ENCODE measurements at places on chromosomes 6 and 20.

GRCh38 chr6:150036081-150036480 is 10.7 kb upstream of the RAET1L start:
- no peak for DNase-seq

DNA sequence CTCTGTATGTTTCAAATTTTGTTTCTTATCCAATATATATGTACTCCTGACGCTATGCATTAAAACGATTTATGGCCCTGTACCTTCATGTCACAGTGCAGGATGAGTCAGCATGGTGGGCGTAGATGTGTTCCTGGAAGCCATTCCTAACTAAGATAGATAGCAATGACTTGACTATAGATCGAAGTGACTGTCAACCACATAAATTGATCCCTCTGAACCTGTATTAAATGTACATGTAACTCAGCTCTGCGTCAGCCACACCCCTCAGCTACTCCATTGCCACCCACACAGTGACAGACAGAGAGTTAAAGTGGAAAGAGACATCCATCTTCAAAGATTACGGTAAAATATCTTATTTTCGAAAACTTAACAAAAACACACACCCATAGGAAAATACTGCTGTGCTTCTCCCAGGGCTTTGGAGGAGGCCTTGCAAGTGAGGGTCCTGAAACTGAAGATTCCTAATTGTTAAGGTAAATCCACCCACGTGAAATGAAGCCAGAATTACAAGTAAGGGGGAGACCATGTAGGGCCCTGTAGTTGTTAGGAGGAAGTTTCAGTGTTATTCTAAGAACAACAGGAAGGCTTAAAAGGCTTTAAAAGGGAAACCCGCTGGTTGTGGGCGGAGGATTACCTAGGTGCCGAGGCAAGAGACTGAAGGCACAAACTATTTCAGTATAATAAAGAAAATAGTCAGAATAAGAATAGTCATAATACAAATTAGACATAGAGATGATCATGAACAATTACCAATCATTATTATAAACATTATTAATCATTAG is 10.3 kb upstream of the RAD21L1 start:
- DNase-seq: no peak

DNA sequence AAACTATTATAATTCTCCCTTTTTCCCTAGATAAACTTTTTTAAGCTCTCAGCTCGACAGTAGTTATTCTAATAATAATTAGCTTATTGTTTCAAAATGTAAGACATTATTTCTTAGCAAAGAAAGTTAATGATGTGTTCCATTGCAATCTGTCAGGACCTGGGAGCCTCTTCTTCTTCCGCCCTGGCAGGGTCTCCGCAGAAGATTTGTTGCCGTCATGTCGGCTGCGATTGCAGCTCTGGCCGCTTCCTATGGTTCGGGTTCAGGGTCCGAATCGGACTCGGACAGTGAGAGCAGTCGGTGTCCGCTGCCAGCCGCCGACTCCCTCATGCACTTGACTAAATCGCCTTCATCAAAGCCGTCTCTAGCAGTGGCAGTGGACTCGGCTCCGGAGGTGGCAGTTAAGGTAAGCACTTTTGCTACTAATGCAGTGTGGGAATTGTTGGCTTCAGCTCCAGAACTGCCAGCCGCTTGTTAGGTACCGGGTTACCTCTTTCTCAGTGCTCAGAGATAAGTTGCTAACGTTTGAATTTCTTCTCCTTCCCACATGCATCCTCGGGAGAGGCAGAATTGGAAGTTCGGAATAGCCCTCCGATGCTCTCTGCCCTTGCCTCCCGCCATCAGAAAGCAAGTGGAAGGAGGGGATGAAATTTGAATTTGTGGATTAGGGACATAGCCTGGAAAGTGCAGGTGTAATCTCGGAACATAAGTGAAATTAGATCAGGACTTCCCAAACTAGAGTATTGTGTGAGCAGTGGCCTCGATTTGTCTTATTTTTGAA is at the start of gene CDC40:
TSS of gene CDC40 (plus strand) at position 200 of the 781 bp plus-strand sequence. CDS start at position 218, 18 bp downstream.
- DNase-seq: no peak

DNA sequence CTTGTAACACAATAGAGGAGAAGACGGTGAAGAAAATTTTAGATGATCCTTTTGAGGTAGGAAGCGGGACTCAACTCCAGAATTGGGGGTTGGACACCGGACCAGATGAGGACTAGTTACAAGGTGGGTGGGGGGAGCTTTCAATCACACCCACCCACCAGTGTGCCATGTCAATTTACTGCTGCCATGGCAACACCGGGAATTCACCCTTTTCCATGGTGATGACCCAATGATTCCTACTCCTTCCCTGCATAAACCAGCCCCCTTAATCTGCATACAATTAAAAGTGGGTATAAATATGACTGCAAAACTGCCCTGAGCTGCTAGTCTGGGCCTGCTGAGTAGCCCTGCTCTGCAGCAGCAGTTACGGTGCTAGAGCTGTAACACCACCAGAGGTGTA is 14.7 kb downstream of the RAD21L1 start:
- DNase-seq: no peak

DNA sequence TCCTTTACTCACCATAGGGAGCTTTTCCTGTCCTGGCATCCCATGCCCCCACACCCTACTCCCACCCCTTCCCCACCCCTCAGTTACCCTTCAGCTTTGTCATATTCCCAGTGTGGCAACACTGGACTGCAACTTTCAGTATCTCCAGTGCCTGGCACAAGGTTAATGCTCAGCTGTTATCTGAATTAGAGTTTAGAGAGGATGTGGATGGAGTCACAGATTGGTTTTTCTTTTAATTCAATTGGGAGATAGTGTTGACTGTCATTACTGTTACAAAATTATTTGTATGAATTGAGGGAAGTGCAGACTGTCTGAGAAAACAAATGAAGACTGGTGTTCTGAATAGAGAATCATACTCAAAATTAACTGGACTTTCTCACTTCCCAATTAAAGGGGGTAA is 89.9 kb downstream of the TULP4 start:
- DNase-seq: no peak

DNA sequence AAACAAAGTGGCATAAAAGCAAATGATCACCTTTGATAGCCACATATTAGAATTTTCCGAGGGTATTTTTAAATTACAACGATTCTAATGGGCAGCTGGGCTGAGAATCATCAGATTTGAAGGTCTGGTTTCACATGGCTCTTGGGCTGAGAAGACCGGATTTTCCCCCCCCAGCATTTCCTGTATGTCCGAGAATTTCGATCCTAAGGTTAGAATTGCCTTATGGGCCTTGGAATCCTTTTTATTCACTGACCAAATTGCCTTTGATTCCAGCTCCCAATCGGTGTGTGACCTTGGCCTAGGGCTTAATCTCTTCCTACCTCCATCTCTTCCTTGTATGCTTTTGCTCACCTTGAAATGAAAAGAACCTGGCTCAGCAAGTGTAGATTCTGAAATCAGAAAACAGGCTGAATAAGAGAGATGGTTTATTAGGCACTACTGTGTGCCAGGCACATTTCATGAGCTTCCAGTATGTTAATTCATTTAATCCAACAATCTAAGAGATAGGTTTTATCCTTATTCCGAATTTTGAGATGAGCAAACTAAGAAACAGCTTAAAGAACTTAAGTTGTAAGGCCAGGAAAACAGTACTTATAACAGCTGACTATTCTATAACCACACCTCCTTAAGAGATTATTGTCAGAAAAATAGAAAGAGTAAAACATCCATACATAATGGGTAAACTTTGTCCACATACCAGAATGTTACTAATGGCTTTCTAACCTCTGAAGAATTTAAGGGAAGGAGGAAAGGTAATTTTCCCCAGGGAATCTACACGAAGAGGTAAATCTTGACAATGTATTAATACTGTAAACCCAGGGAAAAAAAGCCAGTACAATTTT is 39.4 kb downstream of the HFE start:
- DNase-seq: no peak

DNA sequence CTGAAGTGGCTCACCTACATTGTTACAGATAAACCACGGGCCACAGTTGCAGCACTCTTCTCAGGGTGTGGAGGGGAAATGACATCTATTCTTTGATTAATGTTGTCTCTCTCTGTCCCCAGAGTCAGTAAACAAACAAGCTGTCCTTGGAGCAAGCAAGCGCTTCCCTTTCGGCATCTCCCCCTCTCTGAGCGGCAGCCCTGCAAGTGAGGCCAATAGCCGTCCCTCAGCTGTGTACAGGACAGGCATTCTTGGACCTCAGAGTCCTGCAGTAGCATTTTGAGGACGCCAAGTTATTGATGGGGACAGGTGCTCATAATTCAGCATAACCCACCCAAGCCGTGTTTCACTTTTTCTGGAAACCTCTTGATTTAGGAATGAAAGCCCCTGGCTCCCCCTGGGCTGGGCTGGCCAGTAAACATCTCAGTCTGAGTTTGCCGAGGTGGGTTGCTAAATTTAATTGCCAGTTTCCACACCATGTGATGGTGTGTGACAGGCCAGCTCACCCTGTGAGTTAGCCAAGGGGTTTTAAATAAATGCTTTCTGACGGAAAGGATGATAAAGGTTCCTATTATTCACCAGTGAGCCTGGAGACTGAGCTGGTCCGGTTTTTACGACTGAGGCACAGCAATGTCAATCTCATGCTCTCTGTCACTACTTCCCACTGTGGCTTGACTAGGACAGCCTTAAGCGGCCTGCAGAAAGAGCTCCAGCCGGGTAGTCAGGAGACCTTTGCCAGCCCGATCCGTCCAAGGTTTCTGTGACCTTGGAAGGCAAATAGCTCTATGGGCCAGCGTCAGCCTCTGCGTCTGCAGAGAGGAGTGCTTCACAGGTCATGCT is 214.8 kb upstream of the RREB1 start:
- no peak for DNase-seq

DNA sequence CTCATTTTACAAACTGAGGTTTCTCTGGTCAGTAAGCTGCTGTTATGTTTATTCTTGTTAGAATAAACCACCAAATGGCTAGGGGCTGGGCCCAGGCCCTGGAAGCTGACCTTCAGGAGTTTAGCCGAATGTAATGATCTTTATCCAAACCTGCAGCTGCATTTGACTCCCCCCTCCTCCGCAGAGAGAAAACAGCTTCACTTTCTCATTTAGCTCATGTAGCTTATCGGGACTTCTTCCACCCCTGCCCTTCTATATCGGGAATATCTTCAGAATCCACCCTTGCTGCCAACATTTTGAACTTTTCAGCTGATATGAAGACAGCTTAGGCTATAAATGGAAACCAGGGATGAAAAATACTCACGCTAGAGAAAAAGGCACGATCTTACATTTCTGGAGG is 102.6 kb downstream of the ZMYND8 start:
- DNase-seq: no peak

DNA sequence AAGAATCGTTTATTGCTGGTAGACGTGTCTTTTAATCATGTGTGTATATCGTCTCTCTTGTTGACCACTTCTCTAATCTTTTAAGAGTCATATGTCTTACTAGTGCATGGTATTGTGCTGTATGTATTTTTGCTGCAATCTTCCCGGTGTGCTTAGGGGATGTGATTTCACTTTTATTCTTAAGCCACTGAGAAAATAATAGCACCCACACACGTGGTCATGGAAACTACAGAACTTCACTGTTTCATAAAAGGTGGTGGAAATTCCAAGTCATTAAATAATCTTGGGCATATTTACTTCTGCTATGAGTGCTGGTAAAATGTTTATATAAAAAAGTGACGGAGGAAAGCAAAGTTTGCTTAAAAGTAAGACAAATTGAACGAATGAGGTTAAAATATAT is 3.0 kb upstream of the CDYL start:
- DNase-seq: no peak

DNA sequence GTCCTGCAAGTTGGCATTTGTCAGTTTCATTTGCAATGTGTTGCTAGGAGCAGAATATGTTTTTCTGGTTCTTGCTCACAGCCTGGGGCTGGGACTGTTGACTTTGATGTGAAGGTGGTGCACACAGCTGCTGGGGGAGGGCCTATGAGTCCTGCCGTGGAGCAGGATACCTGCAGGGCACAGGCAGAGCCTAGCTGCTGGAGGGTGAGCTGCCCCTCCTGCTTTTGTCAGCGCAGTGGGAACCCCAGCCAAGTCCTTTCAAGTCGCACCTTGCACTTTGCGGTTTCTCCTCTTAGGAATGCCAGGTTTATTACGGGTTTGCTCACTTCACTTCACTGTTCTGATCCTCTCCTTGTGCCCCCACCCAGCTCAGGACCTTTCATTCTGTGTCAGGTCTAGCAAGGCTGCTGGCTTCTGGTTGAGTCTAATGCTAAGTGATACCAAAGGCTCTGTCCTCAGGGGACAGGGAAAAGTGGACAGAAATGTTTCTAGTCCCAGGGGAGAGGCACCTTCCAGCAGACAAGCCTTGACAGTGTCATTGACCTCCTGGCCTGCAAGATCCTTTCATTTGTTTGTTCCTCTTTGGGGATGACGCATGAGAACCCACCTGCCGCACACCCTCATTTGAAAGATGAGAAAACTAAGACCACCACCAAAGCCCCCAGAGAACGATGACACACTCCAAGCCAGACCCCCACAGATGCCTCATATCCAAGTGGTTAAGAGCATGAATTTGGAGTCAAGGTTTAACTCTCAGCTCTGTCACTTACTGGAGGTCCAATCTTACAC is 2.7 kb upstream of the SPO11 start:
- no peak for DNase-seq

- no peak for DNase-seq
These were observed 27.4 kb downstream of the MYO6 start for GRCh38 chr6:75776461-75776860.

GRCh38 chr6:37940074-37940847 is 120.7 kb downstream of the ZFAND3 start:
- DNase-seq: no peak

GRCh38 chr6:130147111-130147510 is 75.6 kb downstream of the SAMD3 start:
- no peak for DNase-seq

GRCh38 chr6:89781070-89782034 is 38.2 kb downstream of the MDN1 start:
- no peak for DNase-seq

GRCh38 chr20:57123504-57123903 is 142.9 kb downstream of the BMP7 start:
- DNase-seq: no peak

- peak; percentile 81 for DNase-seq
These were observed 11.3 kb downstream of the SERPINB9 start for GRCh38 chr6:2891768-2892170.

DNA sequence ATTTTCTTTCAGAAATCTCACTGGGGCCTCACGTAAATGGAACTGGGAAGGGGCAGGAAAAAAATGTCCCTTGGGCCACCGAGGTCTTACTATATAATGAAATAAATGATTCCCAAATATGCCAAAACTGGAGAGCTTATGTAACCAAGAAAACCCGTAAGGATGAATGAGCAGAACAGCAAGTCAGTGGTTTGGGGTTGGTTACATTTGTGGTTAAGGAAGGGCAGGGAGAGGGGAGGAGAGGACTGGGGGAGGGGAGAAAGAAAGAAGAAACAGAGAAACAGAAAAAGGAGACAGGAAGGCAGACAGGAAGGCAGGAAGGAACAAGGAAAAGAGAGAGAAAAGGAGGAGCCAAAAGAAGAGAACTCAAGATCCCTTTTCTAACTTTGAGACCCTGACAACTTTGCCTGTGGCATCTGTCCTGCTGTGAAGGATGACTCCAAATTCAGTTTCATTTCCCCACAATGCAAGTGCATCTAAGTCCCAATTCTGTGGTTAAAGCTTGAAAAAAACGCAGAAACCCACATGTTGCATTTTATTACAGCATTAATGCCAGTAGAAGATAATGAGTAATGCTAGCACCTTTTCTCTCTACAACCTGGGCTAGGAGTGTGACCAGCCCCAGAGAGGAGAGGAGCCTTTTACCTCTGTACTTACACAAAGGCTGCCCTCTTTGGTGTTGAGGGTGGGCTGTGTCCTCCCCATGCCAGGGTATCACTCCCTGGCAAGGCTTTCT is 10.8 kb upstream of the ARMC2 start:
- DNase-seq: no peak

GRCh38 chr6:125533710-125534397 is 215.6 kb upstream of the HEY2 start:
- no peak for DNase-seq

GRCh38 chr20:12237772-12238171 is 320.1 kb downstream of the BTBD3 start:
- DNase-seq: no peak

Measured in CD4-positive, alpha-beta T cell treated with Interleukin-1 beta for 1 hour (primary cell).